ENCODE measurements at places on chromosomes 6 and 20. TPM values are rescaled to one million over a fixed set of nuclear protein-coding genes. Genes with fewer than 3 reads are reported as not detected.

The FAM209A gene
- total RNA-seq: 0.70 TPM

GRCh38 chr6:120077489-120077888, 727.9 kb upstream of the MAN1A1 start:
- DNase-seq: peak; percentile 29

- DNase-seq: no peak
Measured at GRCh38 chr6:16849280-16849987, 88.2 kb upstream of the ATXN1 start.

DNA sequence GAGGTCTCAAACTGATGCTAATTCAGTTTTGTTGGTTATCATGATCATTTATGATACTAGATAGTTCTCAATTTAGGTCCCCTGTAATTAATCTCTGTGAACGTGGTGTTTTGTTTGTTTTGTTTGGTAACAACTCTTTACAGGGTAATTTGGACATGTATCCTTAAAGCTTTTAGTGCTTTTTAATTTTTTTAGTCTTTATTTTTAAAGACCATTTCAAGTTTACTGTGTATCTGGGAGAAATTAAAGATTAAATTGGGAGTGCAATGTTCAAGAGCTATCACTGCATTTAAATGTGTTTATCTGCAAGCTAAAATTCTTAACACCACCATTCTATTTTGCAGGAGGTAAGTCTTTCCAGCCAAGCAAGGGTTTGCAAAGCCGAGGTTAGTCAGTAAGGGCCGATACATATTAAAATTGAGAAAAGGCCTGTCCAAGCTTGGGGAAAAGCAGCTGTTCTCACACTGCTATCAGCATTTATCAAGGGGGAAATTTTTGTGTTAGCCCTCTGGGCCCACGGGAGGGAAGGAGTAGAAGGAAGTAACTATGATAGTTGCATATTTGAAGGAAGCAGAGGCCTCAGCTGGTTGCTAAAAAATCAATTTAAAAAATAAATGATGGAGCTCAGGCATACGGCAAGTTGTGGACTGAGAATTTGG, 59.3 kb upstream of the ZNF217 start:
- DNase-seq: peak; percentile 41

GRCh38 chr6:82775361-82775760, 290.3 kb downstream of the UBE3D start:
- DNase-seq: no peak

DNA sequence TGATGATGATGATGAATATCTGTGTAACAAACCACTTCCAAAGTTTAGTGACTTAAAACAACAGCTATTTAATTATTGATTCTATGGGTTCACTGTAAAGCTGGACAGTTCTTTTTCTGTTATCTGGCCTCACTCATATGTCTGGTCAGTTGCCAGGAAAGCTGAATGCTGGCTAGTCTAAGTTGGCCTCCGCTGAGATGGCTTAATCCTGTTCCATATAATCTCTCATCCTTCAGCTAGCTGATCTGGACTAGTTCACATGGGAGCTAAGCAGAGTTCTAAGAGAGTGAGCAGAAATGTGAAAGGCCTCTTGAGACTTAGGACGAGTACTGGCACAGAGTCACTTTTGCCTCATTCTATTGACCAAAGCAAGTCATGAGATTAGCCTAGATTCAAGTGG, 334.7 kb upstream of the FLRT3 start:
- no peak for DNase-seq

GRCh38 chr6:24492475-24492874, 2.3 kb upstream of the ALDH5A1 start:
- peak; percentile 70 for DNase-seq

The SYNDIG1 gene
- total RNA-seq: not detected

DNA sequence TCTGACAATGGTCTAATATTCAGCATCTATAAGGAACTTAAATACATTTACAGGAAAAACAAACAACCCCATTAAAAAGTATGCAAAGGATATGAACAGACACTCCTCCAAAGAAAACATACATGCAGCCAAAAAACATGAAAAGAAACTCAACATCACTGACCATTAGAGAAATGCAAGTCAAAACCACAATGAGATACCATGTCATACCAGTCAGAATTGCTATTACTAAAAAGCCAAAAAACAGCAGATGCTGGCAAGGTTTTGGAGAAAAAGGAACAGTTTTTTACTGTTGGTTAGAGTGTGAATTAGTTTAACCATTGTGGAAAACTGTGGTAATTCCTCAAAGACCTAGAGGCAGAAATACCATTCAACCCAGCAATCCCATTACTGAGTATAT, 339.0 kb upstream of the ADGRB3 start:
- no peak for DNase-seq

The C4B gene
- 3.7 TPM for total RNA-seq

The MAP3K7 gene
- total RNA-seq: 45.7 TPM

The WFDC13 gene
- not detected for total RNA-seq

DNA sequence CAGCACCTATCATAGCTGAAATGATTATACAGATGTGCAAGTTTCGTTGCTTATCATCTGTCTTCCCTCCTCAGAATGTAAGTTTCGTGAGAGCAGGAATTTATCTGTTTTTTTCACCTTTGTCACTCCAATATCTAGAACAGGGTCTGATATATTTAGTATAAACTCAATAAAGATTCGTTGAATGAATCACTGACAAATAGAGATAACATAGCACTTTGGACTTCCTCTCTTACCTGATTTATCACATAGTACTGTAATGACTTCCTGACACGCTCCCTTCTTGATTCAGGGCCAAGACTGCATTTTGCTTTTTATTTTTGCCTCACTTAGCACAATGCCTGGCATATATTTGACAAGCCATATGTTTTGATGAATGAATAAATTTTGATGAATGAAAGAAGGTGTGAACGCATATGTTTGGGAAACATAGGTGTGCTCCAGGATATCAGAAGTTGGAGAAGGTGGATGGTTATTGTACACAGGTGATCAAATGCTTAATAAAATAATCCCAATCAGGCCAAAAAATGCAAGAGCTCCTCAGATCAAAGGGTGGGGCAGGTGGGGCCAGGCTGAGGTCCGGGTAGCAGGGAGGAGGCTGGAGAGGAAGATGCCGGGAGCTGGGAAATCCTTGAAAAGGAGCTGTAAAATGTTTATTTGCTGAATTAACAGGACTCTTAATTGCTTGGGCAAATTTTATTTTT, 33.0 kb downstream of the PIM1 start:
- DNase-seq: no peak

The COL19A1 gene
- total RNA-seq: 0.30 TPM

The GSTA2 gene
- total RNA-seq: not detected

- DNase-seq: no peak
Measured at GRCh38 chr20:37711001-37711400, 17.2 kb downstream of the CTNNBL1 start.

The CLVS2 gene
- total RNA-seq: not detected

DNA sequence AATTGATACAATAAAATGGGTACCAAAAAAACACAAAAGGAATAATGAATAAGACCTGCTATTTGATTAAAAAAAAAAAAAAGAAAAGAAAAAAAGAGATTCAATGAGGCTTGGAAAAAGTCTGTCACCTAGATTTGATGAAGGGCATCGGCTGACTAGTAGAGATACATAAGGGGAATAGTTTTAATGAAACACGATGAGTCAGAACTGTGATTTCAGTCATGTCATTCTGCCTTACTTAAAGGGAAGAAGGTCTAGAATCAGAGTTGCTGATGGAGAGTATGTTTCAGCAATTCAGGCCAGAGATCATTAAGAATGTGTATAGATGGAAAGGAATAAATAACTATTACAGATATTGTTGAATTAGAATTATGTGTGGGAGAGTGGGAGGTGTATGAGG, 565.9 kb upstream of the RNF217 start:
- DNase-seq: no peak

GRCh38 chr6:163923658-163924411, 509.3 kb downstream of the QKI start:
- no peak for DNase-seq

DNA sequence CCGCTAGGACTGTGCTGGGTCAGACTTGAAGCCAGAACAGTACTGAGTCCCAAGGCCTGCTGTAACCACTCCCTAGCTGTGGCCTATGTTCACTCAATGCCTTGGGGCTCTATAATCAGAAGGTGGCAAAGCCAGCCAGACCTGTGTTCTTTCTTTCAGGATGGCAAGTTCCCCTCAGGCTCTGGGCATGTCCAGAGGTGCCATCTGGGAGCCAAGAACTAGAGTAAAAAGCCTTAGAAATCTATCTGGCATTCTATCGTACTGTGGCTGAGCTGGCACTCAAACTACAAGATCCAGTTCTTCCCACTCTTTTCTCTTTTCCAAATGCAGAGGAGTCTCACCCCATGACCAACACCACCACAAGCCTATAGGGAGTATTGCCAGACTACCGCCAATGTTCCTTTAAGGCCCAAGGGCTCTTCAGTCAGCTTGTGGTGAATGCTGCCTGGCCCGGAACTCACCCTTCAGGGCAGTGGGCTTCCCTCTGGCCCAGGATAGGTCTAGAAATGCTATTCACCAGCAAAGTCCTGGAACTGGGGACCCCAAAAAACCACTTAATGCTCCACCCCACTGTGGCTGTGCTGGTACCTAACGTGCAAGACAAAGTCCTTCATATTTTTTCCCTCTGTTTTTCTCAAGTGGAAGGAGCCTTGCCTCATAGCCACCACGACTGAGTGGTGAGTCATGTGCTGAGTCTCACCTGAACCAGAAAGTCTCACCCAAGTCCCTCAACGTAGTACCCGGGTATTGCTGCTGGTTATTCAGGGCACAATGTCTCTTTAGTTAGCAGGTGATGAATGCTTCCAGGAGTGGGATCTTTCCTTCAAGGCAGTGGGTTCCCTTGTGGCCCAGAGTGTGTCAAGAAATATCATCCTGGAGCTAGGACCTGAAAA, 8.6 kb upstream of the SIRPB2 start:
- no peak for DNase-seq

GRCh38 chr6:114611696-114612095, 268.9 kb upstream of the HS3ST5 start:
- no peak for DNase-seq

DNA sequence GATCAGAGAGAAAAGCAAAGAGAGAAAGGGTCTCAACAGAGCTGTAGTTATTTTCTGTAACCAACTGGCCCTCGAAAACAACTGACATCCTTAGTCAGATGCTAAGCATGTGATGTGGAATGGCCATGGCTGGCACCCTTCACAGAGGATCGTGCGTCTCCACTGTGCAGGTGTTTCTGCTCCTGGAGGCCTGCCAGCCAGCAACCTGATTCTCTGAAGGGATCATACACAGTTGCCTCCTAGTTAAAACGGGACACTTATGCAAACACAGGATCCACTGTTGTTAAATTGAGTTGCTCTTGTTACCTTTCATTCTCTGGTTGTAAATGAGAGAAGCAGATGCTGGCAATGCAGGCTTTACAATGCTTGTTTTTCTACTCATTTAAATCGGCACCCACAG, 148.5 kb downstream of the HDGFL1 start:
- no peak for DNase-seq

- no peak for DNase-seq
Measured at GRCh38 chr6:34546551-34547321, 9.4 kb downstream of the SPDEF start.

The TTLL9 gene
- total RNA-seq: not detected

The C20orf144 gene
- total RNA-seq: 0.31 TPM

The MBOAT1 gene
- not detected for total RNA-seq

DNA sequence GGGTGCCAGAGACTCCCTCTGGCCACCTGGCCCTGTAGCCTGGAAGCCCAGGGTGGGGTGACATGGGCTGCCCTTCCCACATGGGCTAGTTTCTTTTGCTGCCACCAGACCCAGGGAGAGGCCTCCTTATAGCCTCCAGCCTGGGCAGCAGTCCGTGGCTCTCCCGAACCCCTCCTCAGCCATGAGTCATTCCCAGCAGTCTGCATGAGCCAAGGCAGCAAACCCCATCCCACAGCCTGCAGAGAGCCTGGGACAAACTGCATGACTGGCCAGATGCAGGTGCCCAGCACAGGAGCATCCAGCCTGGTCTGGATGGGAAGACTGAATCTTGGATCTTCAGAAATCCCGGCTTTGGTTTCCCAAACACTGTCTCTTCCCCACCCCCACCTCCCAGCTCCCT, 75.7 kb downstream of the MRPL14 start:
- no peak for DNase-seq

DNA sequence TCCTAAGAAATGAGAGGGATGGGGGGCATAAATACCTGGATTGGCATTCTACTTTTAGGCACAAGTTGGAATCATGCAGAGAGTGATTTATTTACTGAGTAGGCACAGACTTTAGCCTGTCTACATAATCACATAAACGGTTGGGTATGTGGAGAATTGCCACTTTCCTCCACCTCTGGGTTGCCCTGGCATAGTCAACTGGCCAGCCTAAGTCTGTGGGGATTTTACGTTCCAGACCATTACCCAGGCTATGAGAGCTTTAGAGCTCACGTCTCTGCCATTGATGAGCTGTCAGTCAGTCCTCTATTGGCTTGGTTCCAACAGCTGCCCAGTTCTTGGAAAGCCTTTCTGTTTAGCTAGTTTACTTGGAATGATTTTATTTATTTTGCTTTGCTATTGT, 5.0 kb upstream of the BHLHE23 start:
- DNase-seq: no peak

- DNase-seq: no peak
Measured at GRCh38 chr20:47042464-47042863, 147.8 kb downstream of the EYA2 start.

DNA sequence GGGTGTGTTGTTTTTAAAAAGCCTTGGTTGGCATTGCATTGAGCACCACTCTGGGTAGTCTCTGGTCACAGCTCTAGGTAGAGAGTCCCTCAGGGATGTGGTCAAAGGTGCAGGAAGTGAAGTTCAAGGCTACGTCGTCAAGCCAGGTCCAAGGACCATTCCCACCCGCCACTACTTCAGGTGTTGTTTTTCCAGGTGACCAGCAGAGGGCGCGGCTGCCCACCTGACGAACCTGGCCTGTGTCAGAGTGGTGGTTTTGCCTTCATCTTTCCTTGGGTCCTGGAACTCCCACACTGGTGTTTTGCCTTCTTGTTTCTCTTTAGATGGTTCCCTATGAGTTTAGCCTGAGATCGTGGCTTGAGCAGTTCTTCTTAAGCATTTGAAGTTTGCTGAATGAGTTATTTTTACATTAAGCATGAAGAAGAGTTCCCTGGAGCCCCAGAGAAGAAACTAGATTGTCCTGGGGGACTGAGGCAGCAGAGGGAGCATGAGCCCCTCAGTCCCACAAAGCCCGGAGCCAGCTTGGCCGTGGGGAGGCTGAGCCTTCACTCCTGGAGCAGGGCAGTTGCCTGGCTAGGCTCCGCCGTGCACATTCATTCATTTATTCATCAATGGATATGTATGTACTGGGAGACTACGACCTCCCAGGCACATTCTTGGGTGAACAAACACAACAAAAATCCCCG, 5.6 kb upstream of the PHACTR3 start:
- DNase-seq: peak; percentile 47

- DNase-seq: peak; percentile 48
Measured at GRCh38 chr6:34182751-34183531, 37.1 kb upstream of the GRM4 start.
